ENCODE measurements at places on chromosomes 16 and 17.

- DNase-seq: no peak
Measured at GRCh38 chr16:75042426-75043174, 43.8 kb downstream of the ZNRF1 start.

DNA sequence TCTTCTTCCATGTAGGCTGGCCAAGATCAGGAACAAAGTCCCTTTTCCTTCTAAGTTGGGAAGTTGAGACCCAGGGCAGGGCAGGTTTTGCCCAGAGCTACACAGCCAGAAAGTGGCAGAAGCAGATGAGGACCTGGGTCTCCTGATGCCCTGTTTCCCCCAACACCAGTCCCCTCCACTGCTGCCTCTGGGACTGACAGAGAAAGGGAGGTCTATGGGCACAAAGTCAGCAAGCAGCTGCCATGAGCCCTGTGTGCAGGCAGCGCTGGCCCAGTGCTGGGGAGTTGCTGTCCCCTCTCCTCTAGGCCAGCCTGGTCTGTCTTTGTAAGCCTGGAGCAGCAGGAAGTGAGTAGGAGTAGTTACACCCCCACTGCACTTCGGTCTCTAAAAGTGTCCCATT is 46.9 kb upstream of the NKD1 start:
- no peak for DNase-seq

DNA sequence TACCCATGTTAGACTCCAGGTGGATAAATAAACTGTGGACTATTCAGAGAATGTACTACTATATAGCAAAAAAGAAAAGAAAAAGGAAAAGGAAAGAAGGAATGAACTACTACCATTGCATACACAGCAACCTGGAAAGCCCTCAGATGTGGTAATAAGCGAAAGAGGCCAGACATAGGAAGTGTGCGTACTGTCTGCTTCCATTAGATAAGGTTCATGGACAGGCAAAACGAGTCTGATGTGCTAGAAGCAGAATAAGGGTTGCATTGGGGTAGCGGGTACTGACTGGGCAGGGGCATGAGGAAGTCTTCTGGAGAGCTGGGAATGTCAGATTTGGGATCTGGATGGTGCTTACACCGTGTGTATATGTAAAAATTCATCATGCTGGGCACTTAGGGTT is 21.8 kb downstream of the CLEC16A start:
- DNase-seq: no peak

- DNase-seq: no peak
Measured at GRCh38 chr17:75552425-75553294, 27.2 kb downstream of the LLGL2 start.

GRCh38 chr17:44279346-44279665 is 11.4 kb upstream of the SLC4A1 start:
- no peak for DNase-seq

DNA sequence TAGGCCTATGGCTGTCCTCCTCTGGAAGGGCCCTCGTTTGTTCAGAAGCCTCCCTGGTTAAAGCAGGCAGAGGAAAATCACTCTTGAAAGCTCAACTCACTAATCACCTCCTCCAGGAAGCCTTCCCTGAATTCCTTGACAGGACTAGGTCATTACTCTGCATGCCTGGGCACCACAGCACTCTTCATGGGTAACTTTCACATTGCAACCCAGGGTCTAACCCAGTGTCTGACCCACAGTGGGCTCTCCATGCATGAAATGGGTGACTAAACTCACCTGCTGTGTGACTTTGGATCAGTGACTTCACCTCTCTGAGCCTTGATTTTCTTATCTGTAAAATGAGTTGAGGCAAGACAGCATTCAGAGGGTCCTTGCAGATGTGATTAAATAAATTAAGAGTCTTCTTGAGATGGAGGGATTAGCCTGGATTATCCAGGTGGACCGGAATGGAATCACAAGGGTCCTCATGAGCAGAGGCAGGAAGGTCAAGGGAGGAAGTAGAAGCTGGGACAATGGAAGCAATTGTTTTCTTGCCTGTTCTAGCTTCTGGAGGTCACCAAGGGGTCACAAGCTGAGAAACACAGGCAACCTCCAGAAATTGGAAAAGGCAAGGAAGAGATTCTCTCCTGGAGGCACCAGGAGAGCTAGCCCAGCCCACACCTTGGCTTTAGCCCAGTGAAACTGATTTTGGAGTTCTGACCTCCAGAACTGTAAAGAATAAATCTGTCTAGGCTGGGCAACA is 3.8 kb upstream of the RAI1 start:
- no peak for DNase-seq

DNA sequence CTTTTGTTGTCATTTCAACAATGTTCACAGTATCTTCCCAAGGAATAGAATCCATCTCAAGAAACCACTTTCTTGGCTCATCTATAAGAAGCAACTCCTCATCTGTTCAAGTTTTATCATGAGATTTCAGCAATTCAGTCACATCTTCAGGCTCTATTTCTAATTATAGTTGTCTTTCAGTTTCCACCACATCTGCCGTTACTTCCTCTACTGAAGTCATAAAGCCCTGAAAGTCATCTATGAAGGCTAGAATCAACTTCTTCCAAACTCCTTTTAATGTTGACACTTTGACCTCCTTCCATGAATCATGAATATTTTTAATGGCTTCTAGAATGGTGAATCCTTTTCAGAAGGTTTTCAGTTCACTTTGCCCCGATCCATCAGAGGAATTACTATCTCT is 102.1 kb downstream of the CDH13 start:
- DNase-seq: no peak

DNA sequence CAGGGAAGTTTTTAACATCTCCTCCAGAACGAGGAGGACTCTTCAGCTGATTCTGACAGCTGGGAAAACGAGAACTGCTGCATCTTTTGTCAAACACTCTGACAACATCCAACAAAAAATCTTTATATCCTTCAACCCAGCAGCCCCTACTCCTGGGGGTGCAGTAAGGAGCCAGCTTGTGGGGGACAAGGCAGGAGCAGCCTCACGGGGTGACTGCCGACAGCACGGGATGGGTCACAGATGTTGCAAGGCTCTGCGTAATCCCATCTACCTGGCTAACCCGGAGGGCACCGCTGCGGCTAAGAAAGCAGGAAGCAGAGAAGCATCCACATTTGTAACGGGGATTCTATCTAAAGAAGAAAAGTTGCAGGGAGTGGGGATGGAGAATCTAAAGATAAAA is 28.6 kb downstream of the WDR45B start:
- DNase-seq: no peak

Measured in SIG-M5 (cell line).